Lower leg skin (tissue), 4 donors: ENCODE measurements at places on chromosomes 16 and 17.

DNA sequence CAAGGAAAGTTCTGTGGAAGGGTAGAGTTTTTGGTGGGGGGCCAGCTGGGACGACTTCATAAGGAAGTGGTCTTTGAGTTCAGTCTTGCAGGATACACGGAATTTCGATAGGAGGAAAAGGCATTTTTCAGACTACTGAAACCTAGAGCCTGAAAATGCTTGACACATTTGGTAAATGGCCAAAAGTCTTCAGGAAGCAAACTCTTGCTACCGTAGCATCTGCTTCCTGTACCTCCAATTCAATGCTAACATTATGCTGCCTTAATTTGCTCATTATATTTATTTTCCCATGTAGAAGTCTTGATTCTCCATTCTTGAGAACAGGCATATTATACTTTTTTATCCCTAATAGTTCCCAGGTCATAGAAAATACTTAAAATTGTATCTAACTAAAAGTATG lies 129.3 kb upstream of the MED13 start:
- no peak for DNase-seq

GRCh38 chr17:60792250-60792898 lies 114.7 kb downstream of the BCAS3 start:
- no peak for DNase-seq

GRCh38 chr16:81376880-81377279 lies 62.1 kb downstream of the GAN start:
- no peak for DNase-seq

GRCh38 chr17:8838551-8839095 lies 28.9 kb downstream of the PIK3R6 start:
- DNase-seq, result no peak

- no peak for DNase-seq
These were observed 1.8 kb upstream of the ANKRD11 start for GRCh38 chr16:89491974-89492687.

DNA sequence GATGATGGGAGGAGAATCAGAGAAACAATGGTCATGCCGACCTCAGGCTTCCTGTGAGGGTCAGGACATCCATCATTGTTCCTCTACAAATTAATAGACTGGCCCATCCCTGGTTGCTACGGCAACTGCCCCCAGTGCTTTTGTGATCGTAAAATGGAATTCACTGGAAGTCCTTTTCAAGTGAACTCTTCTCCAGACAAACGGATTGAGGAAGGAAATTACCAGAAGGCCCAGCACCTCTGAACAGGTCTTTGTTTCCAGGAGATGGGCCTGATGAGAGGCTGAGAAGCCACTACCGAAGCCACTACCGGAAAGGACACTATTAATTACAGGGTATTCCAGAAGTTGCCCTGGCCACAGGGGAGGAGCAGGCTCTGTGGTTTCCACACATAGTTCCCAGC lies 126.0 kb downstream of the MGAT5B start:
- no peak for DNase-seq

- peak; percentile 49 for DNase-seq
These were observed 6.6 kb upstream of the BMERB1 start for GRCh38 chr16:15427648-15428239.

DNA sequence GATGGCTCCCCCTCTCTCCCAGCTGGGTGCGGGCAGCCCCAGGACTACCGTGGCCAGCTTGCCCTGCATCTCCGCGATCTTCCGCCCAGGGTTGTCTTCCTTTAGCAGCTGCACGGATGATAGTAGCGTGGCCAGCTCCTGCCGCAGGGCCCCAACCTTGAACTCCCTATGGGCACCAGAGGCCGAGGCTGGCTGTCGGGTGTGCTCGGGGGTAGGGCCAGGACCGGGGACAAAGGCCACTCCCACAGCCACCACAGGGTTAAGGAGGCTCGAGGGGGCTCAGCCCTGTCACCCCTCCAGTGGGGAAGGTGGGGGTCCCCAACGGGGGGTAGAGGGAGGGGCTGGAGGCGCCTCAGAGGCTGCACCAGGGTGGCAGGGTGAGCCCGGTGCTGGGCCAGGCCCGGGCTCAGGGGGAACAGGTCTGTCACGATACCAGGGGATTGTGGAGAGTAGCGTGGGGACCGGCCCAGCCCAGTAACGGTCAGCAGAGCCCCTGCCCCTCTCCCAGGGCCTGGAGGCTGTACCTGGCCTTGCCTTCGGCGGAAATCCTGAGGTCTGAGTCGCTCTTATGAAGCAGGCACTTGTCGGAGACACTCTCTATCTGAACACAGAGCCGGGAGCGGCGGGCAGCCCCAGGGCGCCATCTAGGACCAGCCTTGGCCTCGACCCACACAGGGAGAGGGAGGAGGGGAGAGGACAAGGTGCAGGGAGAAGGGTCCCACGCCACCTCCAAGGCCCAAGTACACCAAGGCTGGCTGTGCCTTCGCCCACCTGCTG lies 5.2 kb downstream of the PERCC1 start:
- no peak for DNase-seq

GRCh38 chr16:85716680-85717038 lies 27.9 kb upstream of the GINS2 start:
- no peak for DNase-seq
